Stimulated activated CD8-positive, alpha-beta memory T cell treated with anti-CD3 and anti-CD28 coated beads, Interleukin-7, amount 100 ng/mL, for 4 hours (primary cell): ENCODE measurements at places on chromosomes 11 and 22.

DNA sequence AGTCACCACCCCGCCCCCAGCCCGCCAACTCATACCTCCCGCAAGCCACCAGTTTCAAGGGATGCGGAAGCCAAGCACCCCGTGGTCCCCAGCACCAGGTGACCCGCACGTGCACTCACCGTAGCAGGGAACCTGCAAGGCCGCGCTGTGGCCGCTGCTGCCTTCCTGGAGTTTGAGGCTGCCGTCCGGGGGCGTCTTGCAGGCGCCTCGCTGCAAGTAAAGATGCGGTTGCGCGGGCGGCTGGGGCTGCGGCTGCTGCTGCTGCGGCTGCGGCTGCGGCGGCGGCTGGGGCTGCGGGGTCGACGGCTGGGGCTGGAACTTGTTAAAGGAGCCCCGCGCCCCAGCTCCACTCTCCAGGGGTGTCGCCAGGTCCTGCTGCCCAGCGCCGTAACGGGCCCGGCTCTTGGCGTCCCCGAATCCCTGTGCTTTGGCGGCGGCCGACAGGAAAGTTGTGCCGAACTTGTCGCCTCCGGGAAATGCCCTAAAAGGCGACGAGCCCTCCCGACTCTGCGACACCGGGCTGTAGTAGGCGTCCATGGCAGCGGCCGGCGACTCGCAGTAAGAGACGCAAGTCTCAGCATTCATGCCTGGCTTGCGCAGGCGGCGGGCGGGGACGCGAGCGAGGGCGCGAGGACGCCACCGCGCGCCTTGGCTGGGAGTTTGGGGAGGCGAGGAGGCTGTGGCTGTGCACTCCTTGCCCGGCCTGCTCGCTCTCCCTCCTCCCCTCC is at the start of gene ALX4:
TSS of gene ALX4 (minus strand) at position 662 of the 728 bp plus-strand sequence. CDS start at position 585, 77 bp downstream.
- no peak for DNase-seq

GRCh38 chr22:32309585-32310251 is 47.9 kb upstream of the RFPL3 start:
- no peak for DNase-seq

DNA sequence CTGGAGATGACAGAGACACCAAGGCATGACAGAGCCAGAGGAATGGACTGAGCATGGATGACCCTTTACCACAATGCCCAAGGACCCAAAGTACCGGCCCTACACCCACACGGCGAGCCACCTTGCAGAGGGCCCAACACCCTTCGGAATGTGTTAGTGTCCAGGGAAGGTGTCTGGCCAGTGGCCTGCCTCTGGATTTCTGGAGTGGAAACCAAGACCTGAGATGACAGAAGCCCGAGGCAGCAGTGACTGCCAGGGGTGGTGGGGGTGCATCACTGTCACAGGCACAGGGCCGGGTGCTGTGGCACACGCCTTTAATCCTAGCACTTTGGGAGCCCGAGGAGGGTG is 28.7 kb downstream of the PDGFB start:
- DNase-seq = no peak

GRCh38 chr11:116263770-116264169 is 509.0 kb downstream of the BUD13 start:
- no peak for DNase-seq

GRCh38 chr11:116693593-116694348 is 79.0 kb downstream of the BUD13 start:
- DNase-seq = no peak

DNA sequence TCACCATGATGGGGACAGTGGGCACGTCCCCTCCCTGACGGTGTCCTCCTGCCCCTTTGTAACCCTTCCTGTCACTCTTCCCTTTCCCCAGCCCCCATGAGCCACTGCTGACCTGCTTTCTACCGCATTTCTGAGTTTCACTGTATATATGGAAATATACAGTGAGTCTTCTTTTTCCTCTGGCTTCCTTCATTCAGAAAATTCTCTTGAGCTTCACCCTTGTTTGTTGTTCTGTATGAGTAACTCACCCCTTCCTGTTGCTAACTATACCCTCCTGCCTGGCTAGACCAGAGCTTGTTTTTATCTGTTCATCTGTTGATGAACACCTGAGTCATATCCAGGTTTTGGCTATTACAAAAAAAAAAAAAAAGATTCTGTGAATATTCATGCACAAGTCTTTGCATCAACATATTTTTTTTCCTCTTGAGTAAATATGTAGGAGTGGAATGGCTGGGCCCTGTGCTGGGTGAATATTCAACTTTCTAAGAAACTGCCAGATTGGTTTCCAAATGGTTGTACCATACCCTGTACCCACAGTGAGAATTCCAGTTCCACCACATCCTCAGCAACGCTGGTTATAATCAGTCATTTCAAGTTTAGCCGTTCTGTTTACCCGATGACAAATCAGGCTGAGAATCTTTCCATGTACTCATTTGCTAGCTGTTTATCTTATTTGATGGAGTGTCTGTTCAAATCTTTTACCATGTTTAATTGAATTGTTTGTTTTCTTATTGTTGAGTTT is 62.0 kb downstream of the IGF2 start:
- peak; percentile 28 for DNase-seq
